Natural killer cell treated with Interleukin-12 subunit alpha and Interleukin-12 subunit beta and Interleukin-15 and Interleukin-18, amount 100 ng/mL, for 72 hours (primary cell): ENCODE measurements at places on chromosomes 13 and 19. TPM values are rescaled to one million over a fixed set of nuclear protein-coding genes. Genes with fewer than 3 reads are reported as not detected.

Gene SIGLECL1
- not detected for total RNA-seq

Gene EXOC3L2
- not detected for total RNA-seq

Gene SLITRK5
- total RNA-seq: 0.03 TPM

Gene NCR1
- total RNA-seq: 81.6 TPM

Gene NMRK2
- not detected for total RNA-seq

Gene DZIP1
- total RNA-seq: not detected

Gene PCDH20
- not detected for total RNA-seq
